AG04449 (cell line): ENCODE measurements at places on chromosomes 16 and 17.

DNA sequence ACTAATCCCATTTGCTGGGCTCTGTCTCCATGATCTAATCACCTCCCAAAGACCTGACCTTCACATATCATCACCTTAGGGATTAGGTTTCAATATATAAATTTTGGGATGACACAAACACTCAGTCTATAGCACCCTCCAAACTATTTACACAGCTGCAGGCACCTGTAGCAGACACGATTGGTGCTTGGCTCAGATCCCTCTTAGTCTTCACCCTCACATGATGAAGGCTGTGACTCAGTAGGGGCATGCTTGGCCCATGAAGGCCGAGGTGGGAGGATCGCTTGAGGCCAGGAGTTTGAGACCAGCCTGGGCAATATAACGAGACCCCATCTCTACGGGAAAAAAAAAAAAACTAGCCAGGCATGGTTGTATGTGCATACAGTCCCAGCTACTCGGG is 73.5 kb downstream of the HS3ST2 start:
- DNase-seq: no peak

- DNase-seq: no peak
Measured at GRCh38 chr17:44751806-44752205, 7.0 kb upstream of the ADAM11 start.

DNA sequence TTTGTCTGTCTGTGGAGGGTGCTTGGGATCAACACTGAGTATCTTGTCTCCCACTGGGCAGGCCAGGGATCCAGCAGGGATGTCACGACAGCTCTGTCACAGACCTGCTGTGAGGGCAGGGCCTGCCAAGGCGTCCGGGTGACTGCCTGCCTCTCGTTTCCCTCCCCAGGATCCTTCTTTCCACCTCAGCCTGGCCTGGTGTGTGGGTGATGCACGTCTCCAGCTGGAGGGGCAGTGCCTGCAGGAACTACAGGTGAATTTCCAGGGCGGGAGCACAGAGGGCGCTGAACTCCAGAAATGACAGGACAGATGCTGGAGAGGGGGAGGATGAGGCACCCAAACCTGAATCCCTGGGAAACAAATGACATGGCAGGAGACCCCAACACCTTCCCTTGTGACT is 6.8 kb upstream of the MMP15 start:
- DNase-seq: no peak

GRCh38 chr17:81631482-81631881 is 5.4 kb downstream of the NPLOC4 start:
- no peak for DNase-seq

GRCh38 chr17:58082341-58082869 is 814 bp upstream of the DYNLL2 start:
- DNase-seq: no peak

DNA sequence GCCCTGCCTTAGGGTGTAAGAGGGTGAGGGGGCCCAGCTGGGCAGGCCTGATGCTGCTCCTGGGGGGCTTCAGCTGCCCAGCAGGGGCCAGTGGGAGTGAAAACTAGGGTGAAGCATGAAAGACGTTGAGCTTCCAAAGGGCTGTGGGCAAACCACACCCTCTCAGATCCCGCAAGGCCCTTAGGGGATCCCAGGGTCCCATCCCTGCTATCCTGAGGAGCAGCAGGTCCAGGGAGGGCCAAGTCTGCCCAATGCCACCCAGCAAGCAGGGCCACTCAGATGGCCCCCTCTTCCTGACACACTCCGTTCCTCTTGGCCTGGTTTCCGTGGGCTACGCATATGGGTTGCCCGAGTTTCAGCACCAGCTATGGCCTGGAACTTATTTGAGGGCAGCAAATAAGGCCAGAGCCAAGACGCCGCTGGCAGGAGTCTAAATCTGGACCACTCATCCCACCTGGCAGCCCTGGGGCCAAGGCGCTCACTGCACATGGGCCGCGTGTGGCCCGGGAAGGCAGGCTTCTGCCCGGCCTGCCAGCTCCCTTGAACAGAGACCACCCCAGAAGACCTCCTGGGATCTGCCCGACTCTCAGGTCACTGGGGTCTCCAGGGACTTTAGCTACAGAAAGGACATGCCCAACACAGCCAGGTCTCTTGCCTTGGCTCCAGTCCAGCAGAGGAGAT is 4.2 kb downstream of the ATP2A3 start:
- DNase-seq: no peak

- no peak for DNase-seq
Measured at GRCh38 chr16:25210758-25211157, 6.0 kb upstream of the AQP8 start.

GRCh38 chr16:2897110-2897509 is 14.1 kb downstream of the FLYWCH2 start:
- no peak for DNase-seq

DNA sequence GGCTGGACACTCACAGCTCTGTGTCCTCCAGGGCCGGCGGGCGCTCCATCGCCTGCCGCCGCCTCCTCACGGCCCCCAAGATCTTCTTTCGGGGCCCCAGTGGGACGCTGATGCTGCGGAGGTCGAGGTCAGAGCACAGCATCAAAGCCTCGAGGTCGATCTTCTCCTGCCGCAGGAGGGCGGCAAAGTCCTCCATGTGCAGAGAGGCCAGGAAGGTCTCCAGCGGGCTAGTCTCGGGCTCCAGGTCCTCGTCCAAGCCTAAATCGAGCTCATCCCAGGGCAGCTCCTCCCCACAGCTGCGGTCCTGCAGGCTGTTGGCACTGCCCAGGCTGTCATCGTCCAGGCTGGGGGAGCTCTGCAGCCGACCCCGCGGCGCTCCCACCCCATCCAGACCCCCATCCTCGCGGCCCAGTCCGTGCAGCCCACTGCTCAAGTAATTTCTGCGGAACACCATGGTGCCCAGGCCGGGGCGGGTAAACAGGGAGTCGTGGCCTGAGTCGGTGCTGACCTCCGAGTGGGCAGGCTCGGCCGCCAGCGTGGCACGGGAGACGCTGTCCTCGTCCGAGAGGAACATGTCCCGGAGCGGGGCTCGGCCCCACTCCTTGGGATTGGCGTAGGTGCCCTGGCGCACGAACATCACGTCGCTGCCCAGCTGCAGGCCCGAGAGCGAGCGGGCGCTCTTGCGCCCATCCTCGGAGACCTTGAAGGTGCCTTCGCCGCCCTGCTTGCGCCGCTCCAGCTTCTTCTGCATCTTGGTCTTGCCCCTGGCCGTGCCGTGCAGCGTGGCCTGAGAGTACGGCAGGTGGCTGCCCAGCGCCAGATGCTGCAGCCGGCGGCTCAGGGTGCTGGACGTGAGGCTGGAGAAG is 3.4 kb downstream of the USH1G start:
- DNase-seq: no peak

DNA sequence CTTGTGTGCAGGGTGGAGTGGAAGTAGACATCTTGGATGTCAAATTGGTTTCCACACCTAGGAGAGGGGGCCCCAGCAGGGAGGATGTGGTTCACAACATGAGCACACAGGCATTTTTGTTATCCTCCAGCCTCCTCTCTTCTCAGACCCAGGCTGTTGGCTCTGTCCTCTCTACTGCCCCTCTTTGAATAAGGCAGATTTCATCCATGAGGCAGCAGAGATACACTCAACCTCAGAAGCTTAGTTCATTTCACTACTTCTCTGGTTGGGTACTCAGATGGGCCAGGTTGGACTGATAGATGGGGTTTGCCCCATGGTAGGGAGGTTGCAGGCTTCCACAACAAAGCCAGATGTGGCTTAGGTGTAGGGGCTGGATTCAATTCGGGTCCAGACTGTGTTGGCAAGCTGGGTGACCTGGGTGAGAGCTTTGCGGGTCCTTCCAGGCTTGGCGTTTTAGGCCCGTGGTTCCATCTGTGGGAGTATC is 22.2 kb upstream of the NFATC3 start:
- no peak for DNase-seq

- DNase-seq: no peak
Measured at GRCh38 chr17:74872313-74873036, at the start of gene FDXR. FDXR (minus strand) TSS chr17:74872994; CDS start chr17:74872944, 50 bp downstream.

DNA sequence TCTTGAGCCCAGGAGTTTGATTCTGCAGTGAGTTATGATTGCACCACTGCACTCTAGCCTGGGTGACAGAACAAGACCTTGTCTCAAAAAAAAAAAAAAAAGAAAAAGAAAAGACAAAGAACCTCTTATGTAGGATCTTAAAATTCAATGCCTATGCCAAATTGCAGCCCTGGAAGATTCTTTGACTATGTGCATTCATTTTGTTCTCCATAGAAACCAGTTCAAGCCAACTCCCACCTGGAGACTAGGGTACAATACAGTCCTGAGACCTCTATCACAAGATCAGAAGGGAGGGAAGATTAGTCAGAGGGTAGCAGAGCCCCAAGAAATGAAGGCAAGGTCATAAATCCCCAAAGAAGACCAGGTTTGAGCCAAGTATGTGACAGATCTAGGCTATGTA is 90.6 kb upstream of the HAS3 start:
- no peak for DNase-seq

DNA sequence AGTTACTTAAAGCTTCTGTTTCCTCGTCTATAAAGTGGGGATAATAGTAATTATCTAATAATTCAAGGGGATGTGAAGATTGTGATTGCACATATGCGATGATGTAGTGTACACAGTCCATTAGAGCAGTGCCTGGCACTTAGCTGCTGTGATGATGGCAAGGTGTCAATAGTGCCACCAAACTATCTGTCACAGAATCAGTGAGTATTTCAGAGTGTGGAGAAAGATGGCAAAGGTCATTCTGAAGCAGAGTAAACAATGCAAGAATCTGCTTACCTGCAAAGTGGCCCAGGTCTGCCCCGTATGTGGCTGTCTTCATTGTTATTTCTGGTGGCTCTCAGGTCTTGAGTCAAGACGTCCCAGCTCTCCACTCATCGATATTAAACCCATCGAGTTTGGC is 15.1 kb downstream of the SYT17 start:
- no peak for DNase-seq

- DNase-seq: no peak
Measured at GRCh38 chr17:20008242-20009051, 712 bp upstream of the SPECC1 start.

- no peak for DNase-seq
Measured at GRCh38 chr16:8676160-8676547, 1.7 kb downstream of the ABAT start.

GRCh38 chr17:39244016-39244599 is 18.4 kb upstream of the STAC2 start:
- no peak for DNase-seq

- no peak for DNase-seq
Measured at GRCh38 chr17:9862220-9862619, 36.5 kb downstream of the GLP2R start.
